GM12864 (cell line): ENCODE measurements at places on chromosomes 12 and 14.

DNA sequence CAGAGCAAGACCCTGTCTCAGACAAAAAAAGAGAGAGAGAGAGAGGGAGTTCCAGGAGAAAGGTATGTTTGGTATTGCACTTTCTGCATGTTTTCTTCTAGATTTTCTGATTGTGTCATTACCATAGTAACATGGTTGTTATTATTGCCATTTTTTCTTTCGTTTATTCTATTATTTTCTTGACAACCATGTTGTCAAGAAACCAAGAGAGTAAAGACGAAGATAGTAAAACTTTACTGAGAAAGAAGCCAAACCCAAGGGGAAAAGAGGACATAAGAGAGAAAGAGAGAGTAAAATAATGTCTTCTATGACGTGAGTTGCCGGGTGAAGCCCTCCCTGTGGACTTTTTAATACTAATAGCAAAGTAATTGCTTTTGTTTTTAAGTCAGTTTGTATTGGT is 1186.0 kb upstream of the SEL1L start:
- no peak for DNase-seq

DNA sequence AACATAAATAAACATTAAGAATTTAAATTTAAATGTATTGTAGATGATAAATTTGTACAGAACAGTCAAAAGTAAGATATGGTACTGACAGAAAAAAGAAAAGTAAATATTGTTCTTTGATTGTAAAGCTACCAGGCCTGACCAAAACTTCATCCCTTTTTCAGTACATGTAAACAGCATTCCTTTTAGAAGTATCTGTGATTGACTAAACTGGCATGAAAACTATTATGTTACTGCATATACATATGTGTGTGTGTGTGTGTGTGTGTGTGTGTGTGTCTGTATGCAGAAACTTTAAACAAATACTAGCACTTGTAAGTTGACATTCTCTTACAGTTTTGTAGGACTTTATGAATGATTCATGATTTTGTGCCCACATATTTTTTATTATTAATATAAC is 270.9 kb downstream of the C12orf50 start:
- no peak for DNase-seq

DNA sequence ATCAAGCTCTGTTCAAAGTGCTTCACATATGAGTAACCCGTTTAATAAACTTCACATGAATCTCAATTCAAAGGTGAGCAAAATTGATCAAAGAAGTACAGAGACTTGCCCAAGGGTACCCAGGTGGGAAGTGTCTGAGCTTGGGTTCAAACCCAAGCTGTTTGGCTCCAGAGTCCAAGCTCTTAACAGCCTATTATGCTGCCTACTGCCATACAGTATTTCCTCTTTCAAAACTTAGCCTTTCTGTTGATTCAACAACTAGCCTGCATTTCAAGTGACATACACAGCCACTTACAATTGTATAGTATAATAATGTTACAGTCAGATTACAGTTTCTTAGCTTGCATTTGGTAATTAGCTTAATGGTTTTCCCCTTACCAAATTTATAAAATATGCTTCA is 29.7 kb downstream of the FRMD6 start:
- DNase-seq: no peak

DNA sequence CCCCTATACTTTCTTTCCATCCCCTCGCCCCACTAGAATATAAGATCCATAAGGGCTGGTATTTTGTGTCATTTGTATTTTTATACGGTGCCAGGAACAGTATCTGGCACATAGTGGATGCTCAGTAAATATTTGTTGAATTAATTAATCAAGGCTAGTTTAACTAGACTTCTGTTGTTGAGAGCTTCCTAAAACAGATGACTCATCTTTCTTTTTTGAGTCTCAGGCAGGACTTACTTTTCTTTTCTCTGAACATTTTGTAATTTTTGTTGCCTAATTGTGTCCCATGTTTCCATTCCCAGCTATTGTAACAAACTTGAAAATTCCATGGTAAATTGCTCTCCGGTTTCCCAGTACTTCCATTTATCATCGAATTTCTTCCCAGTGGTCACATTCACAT is 16.7 kb downstream of the STK38L start:
- DNase-seq: no peak

GRCh38 chr12:104902125-104902524 is 56.0 kb downstream of the SLC41A2 start:
- no peak for DNase-seq

GRCh38 chr14:20998139-20998538 is 954 bp upstream of the SLC39A2 start:
- DNase-seq: no peak

DNA sequence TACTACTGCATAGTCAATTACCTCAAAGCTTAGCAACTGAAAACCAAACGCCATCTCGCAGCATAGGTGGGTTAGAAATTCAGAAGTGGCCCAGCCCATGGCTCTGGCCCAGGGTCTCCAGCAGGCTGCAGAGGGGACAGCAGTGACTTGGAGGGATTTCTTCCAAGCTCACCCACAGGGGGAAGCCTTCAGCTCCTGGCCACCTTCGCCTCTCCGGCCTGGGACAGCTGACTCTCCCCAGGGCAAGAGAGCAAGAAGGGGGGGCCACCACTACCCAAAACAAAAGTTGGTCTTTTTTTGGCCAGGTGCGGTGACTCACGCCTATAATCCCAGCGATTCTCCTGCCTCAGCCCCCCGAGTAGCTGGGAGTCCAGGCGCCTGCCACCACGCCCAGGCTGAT is 32.2 kb upstream of the ANKRD9 start:
- no peak for DNase-seq

GRCh38 chr12:68317047-68317667 is 15.0 kb downstream of the MDM1 start:
- peak; percentile 26 for DNase-seq

DNA sequence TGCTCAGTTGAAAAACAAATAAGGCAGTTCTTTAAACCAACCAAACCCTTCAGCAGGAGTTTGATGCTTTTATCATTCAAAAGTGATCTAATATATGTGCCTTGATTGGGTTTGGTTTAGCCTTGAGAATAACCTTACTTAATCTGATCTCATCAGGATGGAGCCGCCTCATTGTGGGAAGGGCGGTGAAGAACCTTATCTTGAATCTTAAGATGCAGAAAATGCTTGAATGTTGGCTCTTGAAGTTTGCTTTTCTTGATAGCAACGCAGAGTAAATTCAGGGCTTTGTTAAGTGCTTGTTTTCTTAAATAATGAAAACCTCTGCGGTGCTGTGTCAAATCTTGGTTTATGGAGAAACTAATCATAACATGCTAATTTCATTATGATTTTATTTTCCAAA is 138.2 kb downstream of the MON2 start:
- no peak for DNase-seq

DNA sequence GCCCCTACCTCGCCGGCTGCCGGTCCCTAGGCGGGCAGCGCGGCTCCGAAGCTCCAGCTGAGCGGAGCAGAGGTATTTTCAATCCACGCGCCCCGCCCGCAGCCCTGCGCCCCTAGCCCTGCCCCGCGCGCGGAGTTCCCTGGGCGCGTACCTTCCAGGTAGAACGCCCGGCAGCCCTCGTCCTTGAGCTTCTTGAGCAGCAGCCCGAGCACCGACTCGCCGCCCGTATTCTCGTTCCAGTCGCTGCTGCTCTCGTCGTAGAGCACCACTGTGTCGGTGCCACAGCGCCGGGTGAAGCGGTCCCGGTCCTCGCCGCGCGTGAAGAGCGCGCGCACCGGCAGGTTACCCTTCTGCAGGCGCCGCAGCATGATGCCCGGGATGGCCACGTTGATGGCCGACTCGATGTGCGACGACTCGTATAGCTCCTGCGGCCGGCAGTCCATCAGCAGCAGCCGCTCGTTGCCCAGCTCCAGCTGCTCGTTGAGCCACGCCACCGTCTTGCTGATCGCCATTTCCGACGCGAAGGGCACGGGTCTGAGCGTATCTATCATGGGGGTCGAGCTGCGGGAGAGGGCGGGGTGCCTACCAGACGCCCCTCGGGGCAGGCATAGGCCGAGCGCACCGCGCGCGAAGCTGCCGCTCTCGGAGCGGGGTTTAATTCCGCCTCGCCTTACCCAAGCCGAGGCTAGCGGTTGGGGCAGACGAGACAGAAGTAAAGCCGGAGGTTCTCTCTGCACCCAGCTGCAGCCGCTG is 636 bp downstream of the DUSP6 start:
- no peak for DNase-seq

DNA sequence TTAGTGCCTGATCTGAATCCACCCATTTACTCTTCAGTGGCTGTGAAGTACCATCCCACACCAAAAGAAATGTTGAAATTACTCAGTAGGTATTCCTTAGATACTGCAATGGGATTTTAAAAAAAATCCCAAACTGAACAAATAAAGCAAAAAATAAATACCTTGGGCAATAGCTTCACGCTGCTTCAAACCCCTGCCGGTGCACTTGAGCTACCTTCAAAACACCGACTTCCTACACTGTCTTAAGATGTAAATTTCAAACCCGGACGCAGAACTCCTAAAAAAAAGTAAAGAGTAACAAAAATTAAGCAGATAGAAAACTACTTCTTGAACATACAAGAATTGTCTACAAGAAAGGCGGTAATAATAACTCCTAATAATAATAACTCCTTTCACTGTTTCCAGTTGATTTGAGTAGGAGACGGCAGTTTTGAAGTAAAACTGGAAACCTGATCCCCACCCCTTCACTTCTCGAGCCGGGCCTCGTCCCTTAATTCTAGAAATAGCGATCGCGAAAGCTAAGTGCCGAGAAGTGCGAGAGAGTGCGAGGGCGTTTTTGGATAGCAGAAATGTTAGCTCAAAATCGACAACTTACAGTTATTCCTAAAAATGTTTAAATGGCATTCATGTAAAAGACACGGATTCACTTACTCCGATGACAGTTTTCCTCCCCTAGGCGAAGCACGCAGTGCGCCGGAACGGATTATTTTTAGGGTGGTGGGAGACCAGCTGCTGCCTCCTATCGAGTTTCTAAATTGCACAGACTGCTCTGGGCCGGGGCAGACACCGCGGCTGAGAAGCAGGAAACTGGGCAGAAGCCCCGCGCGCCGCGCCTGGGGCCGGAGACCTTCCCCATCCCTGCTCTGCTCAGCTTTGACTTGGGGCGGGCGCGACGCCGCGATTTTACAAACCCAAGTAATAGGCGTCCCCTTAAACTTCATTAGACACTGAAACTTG is at the start of gene ABCC9:
ABCC9 (minus strand) TSS at position 878 of the 957 bp plus-strand sequence. CDS start 4,752 bp downstream, outside the sequence.
- DNase-seq: no peak

- no peak for DNase-seq
Observed at GRCh38 chr12:57178213-57178612, 30.8 kb upstream of the LRP1-AS start.

DNA sequence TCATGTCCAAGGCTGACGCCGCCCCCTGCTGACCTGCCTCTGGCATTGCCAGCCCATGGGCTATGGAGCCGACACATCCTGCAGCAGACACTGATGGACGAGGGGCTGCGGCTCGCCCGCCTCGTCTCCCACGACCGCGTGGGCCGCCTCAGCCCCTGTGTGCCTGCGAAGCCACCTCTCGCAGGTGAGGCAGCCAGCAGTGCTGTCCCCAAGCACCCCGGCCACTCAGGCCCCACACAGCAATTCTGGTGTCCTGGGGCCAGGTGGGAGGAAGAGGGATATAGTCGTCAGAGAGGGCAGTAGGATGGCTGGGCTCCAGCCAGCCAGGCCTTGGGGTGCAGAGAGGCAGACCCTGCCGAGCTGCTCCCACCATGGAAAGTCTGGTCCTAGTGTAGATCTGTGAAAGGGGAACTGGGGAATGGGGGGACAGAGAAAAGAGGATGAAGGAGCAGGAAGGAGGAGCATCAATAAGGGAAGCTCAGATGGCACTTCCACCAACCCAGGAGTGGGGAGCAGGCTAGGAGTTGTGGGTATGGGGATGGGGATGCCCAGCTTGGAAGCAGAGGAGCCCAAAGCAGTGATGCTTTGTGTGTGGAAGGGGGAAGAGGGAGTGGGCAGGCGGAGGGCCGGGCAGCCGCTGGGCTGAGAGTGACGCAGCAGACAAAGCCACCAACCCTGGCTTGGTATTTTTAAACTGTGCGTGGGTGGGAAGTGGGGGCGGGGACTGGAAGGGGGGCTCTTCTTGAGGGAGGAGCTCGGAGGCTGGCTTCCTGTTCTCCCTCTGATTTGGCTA is 4.7 kb downstream of the NAB2 start:
- DNase-seq: no peak

GRCh38 chr12:105820429-105821125 is 318.2 kb downstream of the NUAK1 start:
- DNase-seq: no peak

DNA sequence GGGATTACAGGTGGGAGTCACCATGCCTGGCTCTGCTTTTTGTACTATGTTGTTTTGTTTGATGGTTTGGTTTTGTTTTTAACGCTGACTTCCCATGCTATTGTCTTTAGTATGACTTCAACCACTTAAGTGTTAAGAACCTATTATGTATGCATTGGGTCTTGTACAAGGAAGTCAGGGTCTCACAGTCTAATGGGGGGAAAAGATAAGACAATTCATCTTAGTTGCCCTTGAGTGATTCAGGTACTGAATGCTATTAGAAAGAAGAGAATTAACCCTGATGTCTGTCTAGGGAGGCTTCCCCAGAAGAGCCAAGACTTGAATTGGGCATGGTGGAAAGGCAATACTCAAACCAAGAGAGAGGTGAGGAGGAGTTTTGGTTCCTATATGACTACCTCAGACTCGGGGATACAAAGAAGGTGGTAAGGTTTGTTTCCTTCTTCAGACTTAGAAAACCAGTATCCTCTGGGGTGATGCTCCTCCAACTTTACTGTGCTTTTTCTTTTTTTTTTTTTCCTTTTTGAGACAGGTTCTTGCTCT is 64.6 kb downstream of the SUSD6 start:
- no peak for DNase-seq

- no peak for DNase-seq
Observed at GRCh38 chr12:5514016-5514415, 82.1 kb downstream of the NTF3 start.

DNA sequence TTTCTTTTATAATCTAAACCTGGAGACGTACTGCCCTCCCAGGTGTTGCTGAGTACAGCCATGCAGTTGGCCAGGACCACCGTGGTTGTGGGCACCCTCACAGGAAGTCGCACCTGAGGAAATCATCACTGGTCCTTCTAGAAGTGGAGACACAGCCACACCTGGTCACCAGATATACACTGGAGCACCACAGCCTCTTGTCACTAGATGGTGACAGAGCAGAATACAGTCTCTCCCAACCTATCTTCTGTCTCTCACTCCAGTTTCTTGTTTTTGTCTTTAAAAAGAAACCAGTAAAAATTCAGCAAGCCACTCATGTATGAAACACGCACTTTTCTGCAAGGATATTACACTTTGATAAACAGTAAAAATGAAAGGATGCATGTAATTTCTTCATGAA is 43.1 kb upstream of the GPHB5 start:
- DNase-seq: no peak

- no peak for DNase-seq
Observed at GRCh38 chr14:51787352-51787751, 73.1 kb upstream of the GNG2 start.
